ENCODE measurements at places on chromosomes 3 and 15. TPM values are rescaled to one million over a fixed set of nuclear protein-coding genes. Genes with fewer than 3 reads are reported as not detected.

Gene FOXB1
- 5.2 TPM for total RNA-seq

Gene RFX7
- 41.0 TPM for total RNA-seq

Gene RASGRP1
- total RNA-seq, result 200 TPM

DNA sequence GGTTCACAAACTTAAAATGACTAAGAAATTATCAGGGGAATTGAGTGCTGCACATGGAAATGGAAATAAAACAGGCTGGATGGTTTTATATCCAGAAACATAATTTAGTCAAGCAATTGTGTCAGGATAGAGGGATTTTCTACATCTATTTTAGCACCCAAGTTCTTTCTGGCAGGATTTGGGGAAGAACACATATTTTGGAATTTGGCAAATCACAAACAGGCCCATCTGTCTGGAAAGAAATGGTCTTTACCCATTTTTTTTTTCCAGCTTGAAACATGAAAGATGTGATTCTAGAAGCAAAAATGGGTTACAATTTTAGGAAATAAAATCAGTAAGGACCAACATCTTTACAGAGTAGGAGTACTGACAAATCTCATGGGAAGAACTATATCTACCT lies 14.4 kb upstream of the UNC13C start:
- H3K27ac ChIP-seq, result no peak overlapping the region
- no peak overlapping the region for H3K4me3 ChIP-seq
- no peaks in the 10 kb centered on the region for H3K27me3 ChIP-seq

- H3K4me3 ChIP-seq, result no peak overlapping the region
- no peaks in the 10 kb centered on the region for H3K27me3 ChIP-seq
- H3K36me3 ChIP-seq, result peaks cover 2% of the 10 kb centered on the region
- DNase-seq, result no peak
Measured at GRCh38 chr3:43583481-43583880, 38.3 kb downstream of the ANO10 start.

DNA sequence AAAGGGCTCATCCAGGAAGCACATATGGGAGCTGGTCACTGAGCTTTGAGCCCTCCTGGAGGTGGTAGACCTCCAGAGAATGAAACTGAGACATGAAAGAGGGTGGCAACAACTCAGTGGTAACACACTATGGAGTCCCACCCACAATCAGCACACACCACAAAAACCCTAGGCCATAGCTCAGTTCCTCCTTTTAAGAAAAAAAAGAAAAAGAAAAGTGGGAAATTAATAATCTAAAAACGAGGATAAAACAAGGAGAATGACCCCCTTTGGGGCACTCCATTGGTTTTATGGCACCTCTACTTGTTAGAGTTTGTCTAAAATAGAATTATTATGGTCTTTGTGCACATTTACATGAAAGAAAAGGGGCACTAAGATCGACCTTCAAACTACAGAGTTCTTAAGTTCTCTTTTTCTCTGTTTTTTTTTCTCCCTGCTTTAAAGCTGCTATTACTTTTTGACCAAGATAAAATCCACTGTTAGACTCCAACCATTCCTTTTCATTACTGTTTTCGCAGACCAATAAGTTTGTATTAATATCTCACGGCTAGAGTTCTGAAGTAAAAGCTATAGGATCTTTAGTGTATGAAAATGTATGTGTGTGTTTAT lies 40.2 kb upstream of the ZBTB20 start:
- no peak overlapping the region for H3K4me3 ChIP-seq
- H3K36me3 ChIP-seq, result no peaks in the 10 kb centered on the region
- H3K4me1 ChIP-seq, result peaks cover 10% of the 10 kb centered on the region
- DNase-seq, result no peak
